ENCODE measurements at places on chromosomes 11 and 22.

- DNase-seq, result no peak
These were observed 23.5 kb upstream of the CRYBB3 start for GRCh38 chr22:25176175-25176574.

DNA sequence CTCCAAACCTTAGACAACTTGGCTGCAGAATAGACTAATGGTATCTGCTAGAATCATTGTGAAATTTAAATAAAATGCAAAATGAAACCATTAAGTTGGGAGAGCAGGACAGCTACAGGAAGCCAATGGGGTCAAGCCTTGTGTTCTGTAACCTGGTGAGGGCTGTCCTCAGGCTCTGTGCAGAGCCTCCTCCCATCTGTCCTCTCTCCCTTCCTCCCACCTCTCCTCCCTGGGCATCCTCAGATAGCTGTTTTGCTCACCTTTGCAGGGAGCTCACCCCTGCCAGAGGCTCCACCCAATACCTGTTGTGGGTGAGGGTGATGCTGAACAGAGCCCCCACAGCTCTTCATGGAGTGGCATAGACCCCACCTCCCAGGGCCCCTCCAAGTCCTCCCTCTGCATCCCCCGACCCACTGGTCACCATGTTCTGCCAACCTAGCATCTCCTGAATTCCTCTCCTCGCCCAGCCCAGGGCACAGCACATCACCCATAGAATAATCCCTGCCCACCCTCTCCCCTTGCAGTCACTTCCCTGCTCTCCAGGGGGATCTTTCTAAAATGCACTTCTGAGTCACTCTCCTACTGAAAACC lies 100.3 kb downstream of the PDE2A start:
- no peak for DNase-seq

- DNase-seq, result no peak
These were observed 41.5 kb downstream of the TBC1D22A start for GRCh38 chr22:46803936-46804335.

DNA sequence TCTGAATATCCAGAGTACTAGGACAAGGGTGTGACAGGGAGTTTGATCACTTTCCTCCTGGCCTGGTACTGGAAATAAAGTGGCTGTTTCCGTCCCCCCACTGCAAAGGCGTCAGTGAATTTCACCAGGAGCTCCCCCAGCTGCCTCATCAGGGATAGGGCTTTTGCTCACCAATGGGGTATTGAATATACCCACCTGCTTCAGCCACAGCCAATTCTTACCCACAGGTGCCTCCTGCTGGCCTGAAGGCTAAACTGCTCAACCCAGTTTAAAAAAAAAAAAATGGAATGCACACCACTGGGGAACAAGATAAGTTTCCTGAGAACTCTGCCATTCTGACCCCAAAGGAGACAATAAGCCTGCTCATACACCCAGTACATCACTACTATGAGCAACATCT lies 65.3 kb upstream of the MS4A8 start:
- DNase-seq, result no peak

DNA sequence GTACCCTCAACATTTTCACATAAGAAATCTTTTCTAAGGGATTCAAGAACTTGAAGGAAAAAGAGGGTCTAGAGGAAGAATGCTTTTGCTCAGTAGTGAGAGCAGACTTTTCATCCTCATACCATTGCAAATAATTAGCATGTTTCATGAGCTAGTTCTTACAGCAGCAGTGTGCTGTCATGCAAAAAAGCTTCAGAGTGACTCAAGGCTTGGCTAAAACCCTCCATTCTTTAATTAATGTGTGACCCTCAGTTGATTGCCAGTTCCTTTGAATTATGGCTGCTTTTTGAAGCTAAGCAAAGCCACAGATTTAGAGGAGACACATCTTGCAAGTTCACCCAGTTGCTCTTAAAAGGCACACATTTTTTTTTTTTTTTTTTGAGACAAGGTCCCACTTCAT lies 36.6 kb upstream of the PCF11 start:
- no peak for DNase-seq
